ENCODE measurements at places on chromosomes 2 and 18. TPM values are rescaled to one million over a fixed set of nuclear protein-coding genes. Genes with fewer than 3 reads are reported as not detected.

The PJVK gene
- not detected for polyA plus RNA-seq

The ZAP70 gene
- 0.30 TPM for polyA plus RNA-seq

The SCN3A gene
- polyA plus RNA-seq = not detected

The CENPA gene
- not detected for polyA plus RNA-seq

The TDRD15 gene
- polyA plus RNA-seq = not detected

GRCh38 chr2:9178904-9179571 lies 27.6 kb upstream of the ASAP2 start:
- no peaks in the 10 kb centered on the region for H3K36me3 ChIP-seq
- no peak for DNase-seq
- H3K27me3 ChIP-seq = no peaks in the 10 kb centered on the region
- peaks cover 13% of the 10 kb centered on the region for H3K4me1 ChIP-seq

DNA sequence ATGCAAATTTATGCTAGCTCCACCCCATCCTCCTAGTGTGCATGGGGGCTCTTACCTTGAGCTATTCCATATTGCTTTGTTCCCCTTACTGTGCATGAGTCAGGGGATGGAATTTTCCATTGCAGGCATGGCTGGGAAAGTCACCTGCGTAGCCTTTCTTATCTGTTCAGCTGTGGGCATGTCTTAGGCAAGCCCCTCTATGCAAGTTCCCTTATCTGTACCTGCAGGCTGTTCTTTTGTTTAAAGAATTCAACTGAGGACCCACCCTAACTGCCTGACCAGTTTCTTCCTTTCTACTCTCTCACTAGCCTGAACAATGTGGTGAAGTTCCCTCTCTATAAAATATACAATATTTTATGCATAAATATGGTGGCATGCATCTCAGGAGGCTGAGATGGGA lies 54.2 kb upstream of the CDCA7 start:
- H3K36me3 ChIP-seq = no peaks in the 10 kb centered on the region
- H3K27me3 ChIP-seq = no peaks in the 10 kb centered on the region
- H3K4me3 ChIP-seq = no peak overlapping the region
- no peak for DNase-seq
- no peaks in the 10 kb centered on the region for H3K4me1 ChIP-seq
- no peak overlapping the region for H3K27ac ChIP-seq

DNA sequence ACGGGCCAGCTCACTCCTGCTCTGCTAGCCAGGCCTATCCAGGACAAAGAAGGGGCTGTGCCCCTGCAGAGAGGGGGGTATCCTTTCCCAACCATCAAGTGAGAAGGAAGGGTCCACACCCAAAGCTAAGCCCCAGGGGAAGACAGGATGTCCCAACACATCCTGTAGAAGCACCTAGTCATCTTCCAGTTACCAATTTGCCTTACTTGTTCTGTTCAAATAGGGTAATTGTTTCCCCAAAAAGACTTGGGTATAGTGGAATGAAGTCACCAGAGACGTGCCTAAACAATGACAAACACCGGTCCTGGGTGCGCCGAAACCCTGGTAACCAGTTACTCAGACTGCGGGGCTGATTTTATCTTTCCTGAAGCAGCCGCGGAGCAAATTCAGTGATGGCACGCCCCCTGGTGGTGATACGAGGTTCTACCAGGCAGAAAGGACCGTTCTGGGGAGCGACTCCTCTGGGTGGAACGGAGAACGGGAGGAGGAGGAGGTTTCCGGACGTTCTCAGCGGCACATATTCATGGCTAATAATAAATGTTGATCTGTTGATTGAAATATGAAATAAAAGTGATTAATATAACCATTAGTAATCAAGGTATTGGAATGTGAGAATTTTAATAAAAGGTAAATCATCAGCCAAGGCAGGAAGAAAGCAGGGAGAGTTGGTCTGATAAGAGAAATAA lies 109.3 kb upstream of the STON1 start:
- H3K27ac ChIP-seq = peak overlapping the region; percentile 74
- no peak overlapping the region for H3K4me3 ChIP-seq
- no peaks in the 10 kb centered on the region for H3K36me3 ChIP-seq

DNA sequence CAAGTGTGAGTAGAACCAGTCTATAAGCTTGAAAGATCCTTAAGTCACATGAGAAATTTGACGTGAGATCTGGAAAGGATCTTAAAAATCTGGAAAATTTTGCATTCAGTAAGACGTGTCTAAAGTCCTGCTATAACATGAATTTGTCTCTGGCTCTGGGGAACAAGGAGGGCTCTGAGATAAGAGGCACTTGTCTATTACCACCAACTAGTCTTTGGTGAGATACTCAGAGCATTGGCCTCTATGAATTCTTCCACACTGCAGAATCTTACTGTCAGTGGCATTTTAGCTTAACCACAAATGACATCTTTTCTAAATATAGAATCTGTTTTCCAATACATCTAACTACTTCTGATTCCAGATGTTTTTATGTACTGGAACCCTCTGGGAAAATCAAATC lies 1504.5 kb downstream of the DPP10 start:
- no peaks in the 10 kb centered on the region for H3K27me3 ChIP-seq
- no peak overlapping the region for H3K4me3 ChIP-seq
- no peaks in the 10 kb centered on the region for H3K36me3 ChIP-seq
- H3K4me1 ChIP-seq = no peaks in the 10 kb centered on the region

GRCh38 chr2:16186661-16187481 lies 246.5 kb downstream of the MYCN start:
- no peaks in the 10 kb centered on the region for H3K4me1 ChIP-seq
- DNase-seq = no peak
- H3K36me3 ChIP-seq = no peaks in the 10 kb centered on the region

DNA sequence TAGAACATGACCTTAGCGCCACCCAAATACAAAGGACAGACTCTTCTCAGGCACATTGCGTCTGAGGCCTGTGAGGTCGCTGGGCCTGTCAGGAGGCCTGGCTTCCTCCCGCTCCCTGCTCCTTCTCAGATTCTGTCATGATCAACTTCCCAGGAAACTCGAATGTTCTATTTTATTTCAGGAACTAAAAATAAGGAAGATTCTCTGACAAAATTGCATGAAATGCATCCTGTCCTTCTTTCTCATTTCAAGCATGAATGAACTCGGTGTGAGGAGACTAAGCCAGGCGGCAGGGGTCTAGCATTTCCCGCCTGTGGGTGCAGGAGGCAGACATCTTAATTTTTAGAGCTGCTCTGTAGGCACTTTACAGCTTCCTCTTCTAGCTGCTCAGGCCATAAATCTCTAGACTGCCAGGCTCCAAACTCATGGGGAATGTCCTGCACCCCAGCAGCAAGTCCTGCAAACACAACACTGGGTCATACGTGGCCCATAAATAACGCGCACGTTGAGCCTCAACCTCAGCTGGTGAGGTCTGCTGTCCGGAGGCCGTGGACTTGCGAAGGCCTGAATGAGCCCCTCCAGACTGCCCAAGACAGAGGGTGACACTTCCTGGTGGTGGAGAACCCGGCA lies 109.7 kb upstream of the ZNF236 start:
- H3K4me1 ChIP-seq = peaks cover 4% of the 10 kb centered on the region
- no peak for DNase-seq
- no peaks in the 10 kb centered on the region for H3K36me3 ChIP-seq

Data from CD14-positive monocyte (primary cell).